ENCODE measurements at places on chromosomes 2 and 18. TPM values are rescaled to one million over a fixed set of nuclear protein-coding genes. Genes with fewer than 3 reads are reported as not detected.

CLK1 gene
- total RNA-seq: 50.3 TPM

FRZB gene
- not detected for total RNA-seq

DQX1 gene
- total RNA-seq: 0.16 TPM

NDUFV2 gene
- 120 TPM for total RNA-seq

CCDC178 gene
- total RNA-seq: not detected

CFAP210 gene
- total RNA-seq: 0.80 TPM
